ENCODE measurements at places on chromosomes 13 and 19. TPM values are rescaled to one million over a fixed set of nuclear protein-coding genes. Genes with fewer than 3 reads are reported as not detected.

Gene NAPSA
- total RNA-seq = not detected

Gene OVOL3
- total RNA-seq = not detected

Gene ZNF560
- total RNA-seq = not detected

Gene RPL36
- total RNA-seq = 552 TPM

Gene ZNF506
- total RNA-seq = 45.4 TPM

GRCh38 chr19:46880431-46880830 is 19.6 kb downstream of the ARHGAP35 start:
- H3K4me3 ChIP-seq = no peak overlapping the region
- no peaks in the 10 kb centered on the region for H3K27me3 ChIP-seq
- no peak for DNase-seq
- H3K4me1 ChIP-seq = no peaks in the 10 kb centered on the region
- H3K27ac ChIP-seq = no peak overlapping the region

- H3K4me3 ChIP-seq = peak overlapping the region; percentile 74
- peaks cover 47% of the 10 kb centered on the region for H3K4me1 ChIP-seq
- H3K36me3 ChIP-seq = no peaks in the 10 kb centered on the region
- H3K27me3 ChIP-seq = no peaks in the 10 kb centered on the region
Measured at GRCh38 chr13:36819739-36820090, 693 bp downstream of the RFXAP start.

DNA sequence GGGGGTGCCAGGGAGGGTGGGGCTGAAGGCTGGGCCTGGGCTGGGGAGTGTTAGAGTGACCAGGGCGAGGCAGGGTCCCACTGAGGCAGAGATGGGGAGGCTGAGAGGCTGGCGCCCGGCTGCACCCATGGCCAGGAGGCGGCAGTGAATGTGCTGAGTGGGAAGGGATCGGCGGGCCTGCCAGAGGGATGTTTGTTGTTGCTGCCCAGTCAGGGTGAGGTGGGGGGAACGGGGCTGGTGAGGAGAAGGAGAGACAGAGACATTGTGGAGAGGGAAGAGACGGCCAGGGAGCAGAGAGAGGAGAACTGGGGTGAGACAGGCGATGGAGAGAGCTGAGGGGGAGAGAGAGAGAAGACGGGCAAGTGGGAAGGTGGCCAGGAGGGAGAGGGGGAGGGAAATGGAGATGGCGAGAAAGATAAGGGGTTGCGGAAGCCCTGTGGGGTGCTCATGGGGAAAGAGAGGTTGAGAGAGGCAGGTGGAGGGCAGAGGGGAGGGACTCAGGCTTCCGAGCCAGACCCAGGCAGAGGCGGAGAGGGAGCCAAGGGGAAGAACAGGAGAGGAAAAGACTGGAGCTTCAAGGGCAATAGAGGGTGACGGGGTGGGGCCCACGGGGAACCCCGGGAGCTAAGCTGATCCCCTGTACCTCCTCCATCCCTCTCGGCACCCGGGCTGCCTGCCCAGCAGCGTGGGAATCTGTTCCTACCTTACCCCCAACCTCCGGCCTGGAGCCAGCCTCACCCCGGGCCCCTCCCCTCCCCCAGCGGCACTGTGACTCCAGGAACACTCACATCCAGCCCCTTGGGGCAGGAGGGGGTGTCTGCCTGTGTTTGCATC is 690 bp upstream of the B3GNT8 start:
- H3K4me3 ChIP-seq = peak overlapping the region; percentile 61
- H3K4me1 ChIP-seq = peaks cover 50% of the 10 kb centered on the region
- DNase-seq = peak; percentile 20
- peak overlapping the region; percentile 89 for H3K27ac ChIP-seq
- no peaks in the 10 kb centered on the region for H3K27me3 ChIP-seq

DNA sequence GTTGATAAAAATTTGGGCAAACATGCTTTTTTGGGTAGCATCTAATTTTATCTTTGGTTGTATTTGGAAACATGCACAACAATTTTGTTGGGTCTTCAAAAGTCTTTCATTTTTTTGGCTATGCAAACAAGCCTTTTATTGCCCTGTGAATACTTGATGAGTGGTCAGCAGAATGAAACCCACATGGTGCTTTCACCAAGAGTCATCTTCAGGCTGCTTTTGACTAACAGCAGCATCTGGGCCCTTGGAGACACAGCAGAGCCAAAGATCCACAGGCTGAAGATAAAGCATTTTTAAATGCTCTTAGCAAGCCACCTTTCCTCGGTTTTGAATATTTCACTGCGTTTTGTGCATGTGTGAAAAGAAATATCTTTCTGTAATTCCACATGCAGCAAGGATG is 154.9 kb downstream of the FGF9 start:
- no peak overlapping the region for H3K27ac ChIP-seq
- H3K4me3 ChIP-seq = no peak overlapping the region
- no peak for DNase-seq
- H3K36me3 ChIP-seq = no peaks in the 10 kb centered on the region

- no peak overlapping the region for H3K27ac ChIP-seq
- DNase-seq = no peak
- peaks cover 6% of the 10 kb centered on the region for H3K4me1 ChIP-seq
Measured at GRCh38 chr13:105333416-105333815, 1202.0 kb downstream of the EFNB2 start.

DNA sequence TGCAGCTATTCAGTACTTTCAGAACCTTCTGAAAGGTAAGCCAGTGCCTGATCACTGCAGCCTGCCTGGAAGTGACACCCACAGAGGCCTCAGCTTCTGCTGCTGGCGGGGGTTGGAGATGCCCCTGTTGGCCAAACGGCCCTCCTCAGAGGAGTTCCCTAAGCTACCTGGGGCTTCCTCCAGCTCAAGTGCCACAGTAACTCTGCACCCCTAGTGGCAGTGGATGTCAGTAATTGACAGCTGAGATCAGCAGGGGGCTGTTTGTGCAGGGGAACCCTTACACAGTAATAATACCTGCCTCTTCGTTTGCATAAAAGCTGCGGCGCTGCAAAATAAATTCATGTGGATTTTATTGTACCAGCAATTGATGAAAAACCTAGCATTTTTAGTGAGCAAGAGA is 28.9 kb downstream of the TDRD12 start:
- H3K4me3 ChIP-seq = no peak overlapping the region
- H3K27me3 ChIP-seq = no peaks in the 10 kb centered on the region
- DNase-seq = no peak
- H3K4me1 ChIP-seq = no peaks in the 10 kb centered on the region
- no peaks in the 10 kb centered on the region for H3K36me3 ChIP-seq

DNA sequence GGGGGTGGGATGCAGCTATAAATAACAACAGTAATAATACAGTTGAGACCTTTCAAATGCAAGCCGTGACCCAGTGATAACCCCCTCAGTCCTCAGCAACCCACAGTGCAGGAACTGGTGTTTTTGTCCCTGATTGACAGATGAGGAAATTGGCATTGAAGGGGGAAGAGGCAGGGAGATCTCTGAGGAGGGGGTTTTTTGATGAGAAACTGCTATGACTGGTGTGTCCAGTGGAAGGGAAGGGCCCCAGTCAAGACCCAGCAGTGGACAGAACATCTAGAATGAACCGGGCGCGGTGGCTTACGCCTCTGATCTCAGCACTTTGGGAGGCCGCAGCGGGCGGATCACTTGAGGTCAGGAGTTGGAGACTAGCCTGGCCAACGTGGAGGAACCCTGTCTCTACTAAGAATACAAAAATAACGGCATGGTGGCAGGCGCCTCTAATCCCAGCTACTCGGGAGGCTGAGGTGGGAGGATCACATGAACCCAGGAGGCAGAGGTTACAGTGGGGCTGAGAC is 1.9 kb downstream of the MAP1S start:
- no peaks in the 10 kb centered on the region for H3K36me3 ChIP-seq
- no peak for DNase-seq
- H3K27me3 ChIP-seq = no peaks in the 10 kb centered on the region
- H3K4me1 ChIP-seq = peaks cover 34% of the 10 kb centered on the region
- no peak overlapping the region for H3K27ac ChIP-seq

DNA sequence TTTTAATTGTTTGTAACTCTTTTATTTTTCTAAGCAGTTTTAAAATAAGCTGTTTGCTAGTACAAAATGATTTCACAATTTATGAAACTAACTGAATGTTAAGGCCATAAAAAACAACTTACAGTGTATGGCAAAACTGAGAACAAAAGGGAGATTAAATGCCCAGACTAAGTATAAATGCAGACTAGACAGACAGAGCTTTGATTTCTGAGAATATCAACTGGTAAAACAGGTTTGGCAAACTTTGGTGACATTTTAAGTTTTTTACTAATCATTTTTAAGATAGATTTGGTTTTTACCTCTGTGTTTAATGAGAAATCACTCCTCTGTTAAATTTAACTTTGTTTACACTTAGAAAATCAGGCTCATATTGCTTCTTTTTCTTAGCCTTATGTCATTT is 127.5 kb upstream of the KLF5 start:
- no peak overlapping the region for H3K4me3 ChIP-seq
- H3K4me1 ChIP-seq = no peaks in the 10 kb centered on the region

DNA sequence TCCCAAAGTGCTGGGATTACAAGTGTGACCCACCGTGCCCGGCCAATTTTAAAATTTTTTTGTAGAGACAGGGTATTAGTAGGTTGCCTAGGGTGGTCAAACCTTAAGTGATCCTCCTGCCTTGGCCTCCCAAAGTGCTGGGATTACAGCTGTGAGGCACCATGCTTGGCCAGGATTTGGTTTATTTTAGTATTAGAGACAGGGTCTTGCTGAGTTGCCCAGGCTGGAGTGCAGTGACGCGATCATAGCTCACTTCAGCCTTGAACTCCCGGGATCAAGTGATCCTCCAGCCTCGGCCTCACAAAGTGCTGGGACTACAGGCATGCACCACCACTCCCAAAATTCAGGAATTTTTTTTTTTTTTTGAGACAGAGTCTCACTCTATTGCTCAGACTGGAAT is 5.4 kb upstream of the ZNF414 start:
- H3K36me3 ChIP-seq = no peaks in the 10 kb centered on the region
- no peak overlapping the region for H3K27ac ChIP-seq
- H3K4me1 ChIP-seq = no peaks in the 10 kb centered on the region
- no peak overlapping the region for H3K4me3 ChIP-seq

- H3K27ac ChIP-seq = no peak overlapping the region
- H3K36me3 ChIP-seq = no peaks in the 10 kb centered on the region
- no peak for DNase-seq
Measured at GRCh38 chr13:104592127-104592526, 1525.9 kb upstream of the SLC10A2 start.

DNA sequence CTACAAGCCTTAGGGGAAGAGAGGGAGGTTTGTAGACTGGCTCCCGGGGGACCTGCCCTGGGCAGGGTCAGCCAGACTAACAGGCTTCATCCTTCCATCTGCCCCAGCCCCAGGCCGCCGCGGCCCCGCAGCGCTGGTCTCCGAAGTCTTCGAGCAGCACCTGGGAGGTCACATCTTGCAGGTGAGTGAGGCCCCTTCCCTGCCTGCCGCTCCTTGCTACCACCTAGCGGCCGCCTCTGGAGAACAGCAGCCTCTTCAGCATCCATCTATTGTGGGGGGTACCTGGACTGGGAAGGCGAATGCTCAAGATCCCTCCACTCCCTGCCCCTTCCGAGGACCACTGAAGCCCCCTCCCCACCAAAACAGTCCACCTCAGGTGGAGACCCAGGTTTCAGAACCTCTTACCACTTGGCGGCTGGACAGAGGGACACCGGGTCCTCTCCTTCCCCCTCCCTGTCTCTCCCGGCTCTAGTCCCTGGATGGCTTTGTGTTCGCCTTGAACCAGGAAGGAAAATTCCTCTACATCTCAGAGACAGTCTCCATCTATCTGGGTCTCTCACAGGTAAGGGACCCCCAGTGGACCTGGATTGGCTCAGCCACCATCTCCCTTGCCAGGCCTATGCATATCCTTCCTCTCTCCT is 12.7 kb downstream of the NPAS1 start:
- H3K27ac ChIP-seq = no peak overlapping the region
- H3K36me3 ChIP-seq = no peaks in the 10 kb centered on the region
- DNase-seq = no peak
- H3K27me3 ChIP-seq = peaks cover 56% of the 10 kb centered on the region
- H3K4me3 ChIP-seq = no peak overlapping the region

- no peak overlapping the region for H3K27ac ChIP-seq
- H3K4me3 ChIP-seq = no peak overlapping the region
- no peaks in the 10 kb centered on the region for H3K4me1 ChIP-seq
Measured at GRCh38 chr13:91482427-91482826, 84.0 kb downstream of the GPC5 start.

DNA sequence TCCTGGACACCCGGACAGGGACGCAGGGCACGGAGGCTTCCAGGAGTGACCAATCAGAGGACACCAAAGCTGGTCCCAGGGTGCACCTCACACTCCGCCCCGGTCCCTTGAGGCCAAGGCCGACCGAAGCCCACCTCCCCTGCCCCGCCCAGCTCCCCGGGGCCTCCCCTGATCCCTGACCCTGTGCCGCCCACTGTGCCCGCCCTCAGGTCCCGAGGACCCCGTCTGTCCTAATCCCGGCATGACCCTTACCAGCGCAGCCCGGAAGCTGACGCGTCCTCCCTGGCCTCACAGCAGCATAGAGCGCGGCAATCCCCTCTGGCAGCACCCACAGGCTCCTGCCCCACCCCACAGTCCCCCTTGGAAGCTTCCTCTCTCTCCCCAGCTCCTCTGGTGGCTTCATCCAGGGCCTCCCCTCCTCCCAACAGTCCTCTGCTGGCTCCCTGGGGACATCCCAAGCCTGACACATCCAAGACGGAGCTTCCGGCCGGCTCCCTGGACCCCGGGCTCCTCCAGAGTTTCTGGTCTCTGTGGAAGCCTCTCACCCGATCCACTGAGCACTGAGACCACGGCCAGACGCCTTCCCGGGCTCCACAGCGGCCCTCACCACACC is 7.4 kb upstream of the CDC34 start:
- no peaks in the 10 kb centered on the region for H3K4me1 ChIP-seq
- DNase-seq = no peak
- H3K4me3 ChIP-seq = no peak overlapping the region
- no peaks in the 10 kb centered on the region for H3K27me3 ChIP-seq
- no peak overlapping the region for H3K27ac ChIP-seq
- no peaks in the 10 kb centered on the region for H3K36me3 ChIP-seq

GRCh38 chr13:85093808-85094207 is 705.4 kb downstream of the SLITRK6 start:
- no peak overlapping the region for H3K4me3 ChIP-seq
- DNase-seq = peak; percentile 62
- no peaks in the 10 kb centered on the region for H3K4me1 ChIP-seq
- H3K36me3 ChIP-seq = no peaks in the 10 kb centered on the region
- H3K27me3 ChIP-seq = no peaks in the 10 kb centered on the region

GRCh38 chr13:99873832-99874430 is 97.6 kb downstream of the ZIC5 start:
- no peak overlapping the region for H3K4me3 ChIP-seq
- no peaks in the 10 kb centered on the region for H3K36me3 ChIP-seq
- no peaks in the 10 kb centered on the region for H3K27me3 ChIP-seq
- H3K4me1 ChIP-seq = no peaks in the 10 kb centered on the region

- no peak overlapping the region for H3K4me3 ChIP-seq
- no peaks in the 10 kb centered on the region for H3K36me3 ChIP-seq
- H3K4me1 ChIP-seq = no peaks in the 10 kb centered on the region
Measured at GRCh38 chr13:72290962-72291681, 424.1 kb upstream of the DACH1 start.

GRCh38 chr19:8965887-8966286 is 44.3 kb downstream of the MUC16 start:
- no peak for DNase-seq
- H3K36me3 ChIP-seq = no peaks in the 10 kb centered on the region
- H3K27me3 ChIP-seq = no peaks in the 10 kb centered on the region
- no peak overlapping the region for H3K4me3 ChIP-seq
- H3K27ac ChIP-seq = no peak overlapping the region

Data from tibial nerve (tissue), 4 donors.